Urothelium cell line (cell line): ENCODE measurements at places on chromosomes 4 and X.

DNA sequence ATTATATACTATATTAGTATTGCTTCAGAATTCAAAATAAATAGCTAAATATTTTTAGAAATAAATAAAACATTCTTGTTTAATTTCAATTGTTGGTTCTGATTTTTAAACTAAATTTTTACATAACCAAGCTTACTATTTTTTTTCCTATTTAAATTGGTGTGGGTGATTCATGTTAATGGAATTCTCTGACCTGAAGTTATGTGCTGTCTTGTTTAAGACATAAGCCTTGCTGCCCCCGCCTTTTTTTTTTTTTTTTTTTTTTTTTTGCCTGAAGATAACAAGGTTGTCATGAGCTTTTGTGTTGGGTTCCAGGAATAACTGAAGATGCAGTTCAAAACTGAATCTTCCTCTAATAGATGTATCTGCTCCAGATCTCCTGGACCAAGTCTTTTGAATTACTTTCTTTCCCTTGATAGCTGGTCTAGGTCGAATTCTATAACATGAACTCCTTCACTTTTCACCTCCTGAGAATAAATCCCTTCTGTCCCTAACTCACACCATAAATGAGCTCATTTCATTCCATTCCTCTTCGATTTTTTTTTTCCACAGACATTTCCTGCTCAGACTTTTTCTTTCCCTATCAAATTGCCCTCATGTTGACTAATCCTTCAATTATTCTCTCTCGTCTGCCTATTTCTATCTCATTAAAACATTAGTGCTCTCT is 261.5 kb upstream of the FTHL17 start:
- DNase-seq: peak; percentile 25

GRCh38 chr4:182339221-182339641 is 96.0 kb downstream of the TENM3 start:
- no peak for DNase-seq

- no peak for DNase-seq
These were observed 94.4 kb downstream of the SCD5 start for GRCh38 chr4:82704156-82704555.

GRCh38 chr4:163113921-163114713 is 52.6 kb downstream of the NAF1 start:
- no peak for DNase-seq

DNA sequence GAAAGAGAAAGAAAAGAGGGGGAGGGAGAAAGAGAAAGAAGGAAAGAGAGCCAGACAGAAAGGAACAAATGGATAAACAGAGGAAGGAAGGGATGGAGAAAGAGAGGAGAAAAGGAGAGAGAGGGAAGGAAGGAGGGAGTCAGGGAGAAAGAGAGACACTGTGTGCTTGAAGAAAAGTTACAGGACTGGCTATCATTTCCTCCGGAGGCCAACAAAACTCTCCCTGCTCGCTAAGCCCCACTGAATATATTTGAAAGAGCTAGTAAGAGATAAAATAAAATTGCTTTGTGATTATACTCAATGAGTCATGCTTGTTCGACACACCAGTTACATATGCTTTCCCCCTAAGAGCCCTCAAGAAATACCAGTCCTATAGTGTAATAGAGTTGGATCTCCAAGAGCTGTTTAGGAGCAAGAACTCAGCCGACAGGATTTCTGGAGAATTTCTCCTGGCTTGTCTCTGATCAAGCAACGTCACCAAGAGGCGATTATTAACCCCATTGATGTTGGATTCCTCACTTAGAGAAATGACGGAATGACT is 102.2 kb downstream of the MXRA5 start:
- DNase-seq: no peak

DNA sequence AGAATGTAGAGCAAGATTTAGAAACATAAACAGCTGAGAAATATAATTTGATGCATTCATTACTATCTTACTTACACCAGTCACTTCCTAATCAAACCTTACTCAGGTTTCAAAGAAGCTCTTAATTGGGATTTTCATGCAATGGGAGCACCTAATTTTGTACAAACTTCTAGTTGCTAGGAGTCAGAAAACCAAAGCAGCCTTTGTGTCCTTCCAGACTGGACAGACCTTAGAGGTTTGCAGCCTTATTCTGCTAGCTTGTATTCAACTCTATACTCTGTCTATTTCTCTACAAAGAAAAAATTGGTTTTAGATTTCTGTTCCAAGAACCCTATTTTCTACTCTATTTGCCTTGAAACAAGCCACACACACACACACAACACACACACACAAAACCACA is 19.4 kb downstream of the GABRA2 start:
- no peak for DNase-seq

DNA sequence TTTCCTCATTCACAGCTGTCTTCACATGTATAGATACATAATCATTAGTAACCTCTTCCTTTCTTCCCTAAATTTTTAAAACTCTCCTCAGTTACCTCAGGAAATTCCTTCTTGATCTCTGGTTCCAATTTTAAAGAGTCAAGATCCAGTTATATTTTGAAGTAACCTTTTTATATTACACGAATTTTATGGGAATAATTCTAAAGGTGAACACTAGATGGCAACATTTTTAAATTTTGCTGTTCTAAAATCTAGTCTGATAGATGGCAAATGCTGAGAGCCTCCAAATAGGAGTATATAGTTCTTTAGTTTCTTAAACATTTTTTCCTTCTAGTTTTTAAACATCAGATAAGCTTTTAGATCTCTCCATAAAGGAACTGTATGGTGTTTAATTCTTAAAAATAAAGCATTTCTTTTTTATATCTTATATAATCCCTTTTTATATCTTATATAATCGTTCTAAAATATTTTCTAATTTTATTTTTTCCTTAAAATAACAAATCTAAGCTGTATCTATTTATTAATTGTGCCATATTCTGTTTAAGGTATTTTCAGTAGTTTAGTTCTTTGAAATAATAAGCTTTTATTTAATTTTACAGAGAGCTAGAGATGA is 37.9 kb upstream of the PAPSS1 start:
- peak; percentile 25 for DNase-seq

DNA sequence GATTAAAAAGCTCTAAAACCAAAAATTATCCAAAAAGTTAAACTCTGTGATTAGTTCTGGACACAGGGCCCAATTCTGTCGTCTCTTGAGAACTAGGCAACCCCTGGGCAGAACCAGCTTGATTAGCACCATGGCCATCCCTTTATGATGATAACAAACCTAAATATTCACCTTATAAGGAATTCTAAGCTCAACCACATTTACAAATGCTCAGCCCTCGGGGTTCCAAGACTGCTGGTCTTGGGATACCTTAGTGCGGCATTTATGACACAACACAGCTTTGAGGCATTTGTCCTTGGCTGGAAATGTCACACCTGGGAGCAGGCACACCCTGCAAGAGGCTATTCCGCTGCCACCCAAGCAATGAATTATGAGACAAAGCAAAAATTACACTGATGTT is 27.5 kb upstream of the NAP1L5 start:
- DNase-seq: no peak

DNA sequence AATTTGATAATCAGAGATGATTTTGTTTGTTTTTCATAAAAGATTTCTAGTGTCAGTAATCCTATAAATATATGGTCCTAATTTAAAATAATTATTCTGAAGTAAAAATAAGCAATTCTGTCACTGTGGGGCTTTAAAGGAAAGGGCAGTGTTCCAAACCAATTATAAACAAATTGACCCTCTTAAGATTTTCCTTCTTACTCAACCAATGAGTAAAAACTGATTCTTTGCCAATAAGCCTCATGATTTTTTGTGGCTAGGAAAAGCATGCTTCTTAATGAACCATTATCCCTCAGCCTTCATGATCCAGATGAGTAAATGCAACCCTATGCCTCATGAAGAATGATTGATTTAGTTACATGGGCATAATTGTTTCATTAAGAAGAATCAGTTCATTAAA is 1010.4 kb downstream of the ADGRL3 start:
- DNase-seq: no peak

DNA sequence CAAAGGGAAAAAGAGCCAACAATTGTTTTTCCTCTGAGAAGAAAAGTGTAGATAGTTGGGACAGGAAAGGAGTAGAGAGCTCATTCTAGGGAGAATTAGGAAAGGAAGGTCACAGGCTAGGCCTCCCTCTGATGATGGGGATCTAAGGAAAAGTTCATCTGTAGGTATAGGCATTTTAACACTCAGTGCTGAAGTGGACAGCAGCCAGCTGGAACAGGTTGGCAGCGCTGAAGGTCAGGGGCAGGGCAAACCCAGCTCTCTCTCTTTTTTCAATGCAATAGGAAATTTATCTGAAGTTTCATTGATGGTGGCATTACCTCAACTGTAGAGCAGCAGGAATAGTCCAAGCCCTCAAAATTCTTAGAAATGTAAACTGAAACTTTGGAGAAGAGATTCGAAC is 98.5 kb upstream of the ETNPPL start:
- DNase-seq: peak; percentile 37

- no peak for DNase-seq
These were observed 39.4 kb upstream of the IRF2 start for GRCh38 chr4:184513802-184514120.
